ENCODE measurements at places on chromosomes 5 and 9.
A peak's percentile ranks its signal among the peaks of the same experiment; 100 is the strongest.

DNA sequence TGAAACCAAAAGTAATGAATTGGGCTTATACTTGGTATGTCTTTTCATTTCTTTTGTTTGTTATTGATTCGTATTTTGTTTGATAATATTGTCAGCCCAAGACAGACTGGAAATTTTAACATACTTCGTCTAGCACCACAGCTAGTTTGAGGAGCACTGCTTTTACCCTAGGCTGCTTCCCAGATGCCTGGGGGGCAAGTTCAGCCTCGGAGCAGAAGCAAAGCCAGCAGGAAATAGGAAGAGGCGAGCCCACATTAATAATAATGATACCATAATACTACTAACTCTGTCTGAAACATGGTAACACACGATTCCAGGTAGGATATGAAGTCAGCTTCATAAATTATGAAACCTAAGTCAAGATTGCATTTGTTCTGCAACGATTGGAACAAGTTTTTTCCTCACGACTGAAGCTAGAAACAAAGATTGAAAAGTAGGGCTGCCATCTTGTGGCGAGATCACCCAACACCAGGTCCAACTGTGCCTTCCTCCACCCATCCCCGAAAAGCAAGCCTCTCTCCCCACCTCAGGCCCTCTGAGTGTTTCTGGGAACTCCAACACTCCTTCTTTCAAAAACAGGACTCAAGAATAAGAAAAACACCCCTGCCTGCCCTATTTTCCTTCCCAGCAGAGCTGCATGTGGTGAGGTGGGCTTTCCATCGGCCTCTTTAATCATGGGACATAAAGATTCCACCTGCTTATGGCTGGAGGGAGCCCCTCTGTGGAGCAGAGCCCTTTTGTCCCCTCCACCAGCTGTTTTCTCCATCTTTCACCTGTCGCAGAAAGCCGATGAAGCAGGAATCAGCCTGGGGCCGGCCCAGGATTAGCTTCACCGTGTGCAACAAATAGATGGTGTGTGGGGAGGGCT is 236.4 kb downstream of the CAAP1 start:
- DNase-seq = no peak

- no peak for DNase-seq
Measured at GRCh38 chr9:107635101-107635802, 145.7 kb upstream of the KLF4 start.

DNA sequence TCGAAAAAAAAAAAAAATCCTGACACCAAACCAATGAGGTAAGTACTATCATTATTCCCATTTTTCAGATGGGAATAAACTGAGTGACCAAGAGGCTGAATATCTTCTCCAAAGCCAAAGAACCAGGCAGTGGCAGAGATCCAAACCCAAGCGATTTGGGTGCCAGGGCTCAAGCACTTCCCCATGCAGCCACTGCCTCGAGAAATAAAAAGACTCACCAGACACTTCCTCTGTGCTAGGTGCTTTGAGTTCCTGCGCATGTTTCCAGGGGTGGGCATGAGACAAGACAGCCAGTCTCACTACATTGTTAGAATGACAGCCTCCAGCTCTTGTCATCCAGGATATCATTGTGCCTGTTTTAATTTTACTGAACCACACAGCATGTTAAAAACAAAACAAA is 2.3 kb upstream of the RPL26L1 start:
- DNase-seq = no peak

DNA sequence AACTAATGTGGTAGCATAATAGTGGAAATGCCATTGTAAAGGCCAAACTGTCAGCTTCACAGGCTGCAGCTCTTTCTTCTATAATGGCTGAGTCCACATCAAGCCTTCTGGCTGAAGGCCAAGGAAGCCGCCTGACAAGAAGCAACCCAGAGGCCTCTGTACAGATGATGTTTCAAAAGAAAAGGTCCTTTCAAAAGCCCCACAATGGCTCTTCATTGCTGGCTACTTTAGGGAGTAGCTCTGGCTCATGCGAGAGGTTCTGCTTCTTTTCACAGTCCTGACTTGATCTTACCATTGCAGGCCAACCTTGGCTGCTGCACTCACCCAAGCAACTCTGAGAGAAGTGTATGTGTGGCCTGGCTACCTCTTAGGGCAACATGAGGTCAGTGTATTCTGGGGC is 54.5 kb upstream of the EQTN start:
- no peak for DNase-seq

DNA sequence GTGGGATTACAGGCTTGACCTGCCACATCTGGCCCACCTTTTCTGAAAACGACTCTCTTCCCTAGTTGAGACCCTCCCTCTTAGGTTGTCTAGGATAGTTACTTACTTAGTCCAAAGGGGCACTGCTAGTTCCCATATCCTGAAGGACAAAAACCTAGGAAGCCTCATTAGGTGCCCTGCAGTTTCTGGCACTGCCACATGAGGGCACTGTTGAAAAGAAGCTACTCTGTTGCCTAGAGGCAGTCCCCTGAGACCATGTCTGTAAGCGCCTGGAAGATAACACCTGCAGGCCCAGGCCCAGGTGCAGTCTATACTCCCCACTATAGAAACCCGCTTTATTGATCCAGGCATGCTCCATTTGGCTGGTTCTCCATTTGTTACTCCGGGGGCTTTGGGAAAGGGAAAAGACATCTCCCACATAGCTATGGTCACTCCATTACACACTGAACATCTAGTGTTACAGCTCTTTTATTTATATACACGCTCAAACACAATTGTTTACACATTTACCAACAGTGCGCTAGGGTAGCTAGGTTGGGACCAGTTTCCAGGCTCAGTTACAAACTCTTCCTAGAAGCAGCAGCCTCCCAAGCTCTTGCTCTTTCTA is 73.4 kb upstream of the PPARGC1B start:
- DNase-seq = no peak

- no peak for DNase-seq
Measured at GRCh38 chr5:130994496-130995253, 170.4 kb downstream of the HINT1 start.

DNA sequence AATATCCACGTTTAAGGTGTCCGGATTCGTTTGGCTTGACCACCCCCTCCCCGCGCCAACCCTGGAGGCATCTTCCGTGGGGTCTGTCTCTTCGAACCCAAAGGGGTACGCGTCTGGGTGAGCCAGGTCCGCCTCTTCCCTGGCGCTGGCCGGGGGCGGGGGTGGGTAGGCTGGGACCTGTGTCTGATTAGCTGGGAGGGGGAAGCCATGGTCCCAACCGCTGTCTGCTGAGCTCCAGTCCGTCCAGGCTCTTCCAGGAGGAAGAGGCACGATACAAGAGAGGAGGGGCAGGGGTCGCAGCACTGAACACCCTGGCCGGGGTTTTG is at the start of gene LVRN:
TSS of gene LVRN (plus strand) at position 237 of the 326 bp plus-strand sequence. CDS start 143 bp downstream, outside the sequence.
- DNase-seq = no peak

GRCh38 chr5:145887976-145888574 is 15.3 kb upstream of the GRXCR2 start:
- DNase-seq = peak; percentile 66

DNA sequence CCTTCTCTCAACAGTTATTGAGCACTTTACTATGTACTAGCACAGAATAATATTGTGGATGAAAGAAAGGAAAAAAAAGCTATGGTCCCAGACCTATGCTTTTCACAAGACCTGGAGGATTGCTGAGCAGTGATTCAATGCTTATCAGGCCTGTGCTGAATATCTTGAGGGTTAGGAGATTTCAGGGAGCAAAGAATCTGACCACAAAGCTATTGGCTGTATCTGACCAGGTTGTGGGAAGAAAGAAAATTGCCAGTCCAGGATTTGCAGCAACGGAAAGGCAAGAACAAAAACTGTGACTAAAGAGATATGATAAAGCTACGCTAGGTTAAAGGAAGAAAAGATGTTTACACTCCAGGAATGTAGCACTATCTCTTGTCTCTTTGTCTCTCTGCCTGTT is 14.9 kb upstream of the MACIR start:
- DNase-seq = no peak

DNA sequence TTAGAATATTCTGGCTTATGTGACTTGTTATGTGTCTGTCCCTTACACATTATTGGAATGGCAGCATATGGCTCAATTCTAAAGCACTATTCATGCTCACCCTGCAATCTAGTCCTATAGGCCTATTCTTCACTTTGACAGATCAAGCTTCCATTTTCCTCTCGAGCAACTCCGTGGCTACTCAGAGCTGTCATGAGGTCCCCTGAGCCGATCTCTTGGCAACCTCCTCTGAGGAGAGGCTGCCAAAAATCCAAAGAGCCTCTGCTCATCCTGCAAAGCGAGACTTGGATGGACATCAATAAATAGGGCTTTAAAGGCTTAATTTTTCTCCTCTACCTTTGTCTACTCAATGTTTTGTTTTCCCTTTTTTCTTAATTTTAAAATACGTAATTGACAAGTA is 163.8 kb downstream of the GABRB2 start:
- no peak for DNase-seq

DNA sequence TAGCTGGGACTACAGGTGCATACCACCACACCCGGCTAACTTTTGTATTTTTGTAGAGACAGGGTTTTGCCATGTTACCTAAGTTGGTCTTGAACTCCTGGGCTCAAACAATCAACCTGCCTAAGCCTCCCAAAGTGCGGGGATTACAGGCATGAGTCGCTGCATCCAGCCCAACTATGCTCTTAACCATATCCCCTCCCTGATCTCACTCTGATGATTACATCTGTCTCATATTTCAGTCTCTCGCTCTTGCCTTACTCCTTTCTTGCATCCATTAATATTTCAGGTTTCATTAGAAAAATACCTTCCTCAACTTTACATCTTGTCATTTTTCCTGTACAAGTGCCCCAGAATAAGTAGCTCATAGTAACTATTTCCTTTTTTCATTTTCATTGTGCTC is 61.0 kb upstream of the BASP1 start:
- DNase-seq = no peak

- DNase-seq = no peak
Measured at GRCh38 chr9:76545191-76545590, 86.2 kb downstream of the GCNT1 start.

DNA sequence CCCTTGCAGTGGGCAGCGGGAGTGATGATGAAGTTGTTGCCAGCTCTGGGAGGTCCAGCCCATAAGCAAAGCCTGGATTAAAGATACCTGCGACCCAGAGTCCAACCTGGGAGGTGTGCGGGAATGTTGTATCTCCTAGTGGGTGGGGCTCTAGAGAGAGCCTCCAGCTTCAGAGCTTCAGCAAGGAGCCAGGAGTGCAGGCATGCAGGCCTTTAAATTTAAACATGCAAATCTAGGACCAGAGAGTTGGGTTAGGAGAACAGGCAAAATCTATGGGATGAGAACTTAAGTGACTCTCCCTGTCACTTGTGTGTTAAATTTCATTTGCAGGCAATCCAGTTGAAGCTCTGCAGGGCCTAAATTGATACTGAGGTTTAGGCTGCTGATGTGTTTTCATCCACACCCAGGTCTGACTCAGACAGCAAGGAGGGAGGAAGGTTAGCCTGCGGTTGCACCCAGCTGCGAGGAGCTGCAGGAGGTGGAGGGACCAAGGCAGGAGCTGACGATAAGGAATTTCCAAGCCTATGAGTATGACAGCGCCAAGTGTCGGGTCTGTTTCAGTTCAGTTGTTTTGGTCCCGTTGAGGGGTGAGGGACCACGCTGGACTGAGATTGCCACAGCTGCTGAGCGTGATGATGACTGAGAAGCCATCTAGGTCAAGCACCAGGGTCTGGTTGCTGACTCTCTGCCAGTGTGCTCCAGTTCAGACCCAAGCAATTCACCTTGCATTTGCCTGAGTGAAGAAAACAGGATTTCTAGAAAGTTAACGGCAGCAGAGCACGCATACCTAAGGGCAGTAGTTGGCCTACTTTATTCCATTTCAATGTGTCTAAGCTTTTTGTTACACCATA is 243.0 kb downstream of the ICE1 start:
- no peak for DNase-seq

DNA sequence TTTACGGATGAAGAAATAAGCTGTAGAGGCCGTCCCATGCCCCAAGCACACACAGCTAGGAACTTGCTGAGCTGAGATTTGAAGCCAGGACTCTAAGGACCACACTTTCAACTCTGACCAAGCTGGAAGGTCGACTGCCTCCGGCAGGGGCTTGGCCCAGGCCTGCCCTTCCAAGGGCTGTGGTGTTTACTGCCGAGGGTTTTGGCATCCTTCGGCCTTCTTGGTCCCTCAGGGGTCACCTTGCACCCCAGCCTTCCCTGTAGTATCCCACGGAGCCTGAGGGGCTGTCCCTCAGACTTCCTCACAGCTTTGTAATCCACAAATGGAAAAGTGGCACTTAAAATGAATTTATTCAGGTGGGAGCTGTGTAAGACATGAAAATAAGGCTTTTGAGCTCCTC is 83.7 kb upstream of the SPRY4 start:
- DNase-seq = no peak

GRCh38 chr5:122099060-122099790 is 21.2 kb upstream of the LOX start:
- peak; percentile 58 for DNase-seq

DNA sequence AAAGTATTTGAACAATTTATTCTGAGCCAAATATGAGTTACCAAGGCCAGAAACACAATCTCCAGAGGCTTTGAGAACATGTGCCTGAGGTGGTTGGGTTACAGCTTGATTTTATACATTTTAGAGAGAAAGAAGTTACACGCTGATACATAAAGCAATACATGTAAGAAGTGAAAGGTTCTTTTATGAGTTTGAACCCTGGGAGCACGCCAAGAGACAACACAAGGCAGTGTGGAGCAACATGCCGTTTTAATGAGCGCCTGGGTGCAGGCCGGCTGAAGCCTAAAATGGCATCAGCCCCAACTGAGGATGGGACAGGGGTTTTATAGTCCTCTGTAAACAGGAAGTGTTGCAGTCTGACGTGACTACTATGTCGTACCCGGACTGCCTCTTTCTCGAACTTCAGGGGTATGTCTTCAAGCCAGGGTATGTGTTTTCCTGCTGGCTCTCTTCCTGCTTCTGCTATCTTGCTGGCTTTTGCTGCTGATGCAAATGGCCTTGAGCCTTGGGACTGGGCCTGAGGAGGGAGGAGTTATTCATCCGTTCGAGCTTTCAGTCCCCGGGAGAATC is 193.7 kb downstream of the CYLC2 start:
- DNase-seq = no peak

DNA sequence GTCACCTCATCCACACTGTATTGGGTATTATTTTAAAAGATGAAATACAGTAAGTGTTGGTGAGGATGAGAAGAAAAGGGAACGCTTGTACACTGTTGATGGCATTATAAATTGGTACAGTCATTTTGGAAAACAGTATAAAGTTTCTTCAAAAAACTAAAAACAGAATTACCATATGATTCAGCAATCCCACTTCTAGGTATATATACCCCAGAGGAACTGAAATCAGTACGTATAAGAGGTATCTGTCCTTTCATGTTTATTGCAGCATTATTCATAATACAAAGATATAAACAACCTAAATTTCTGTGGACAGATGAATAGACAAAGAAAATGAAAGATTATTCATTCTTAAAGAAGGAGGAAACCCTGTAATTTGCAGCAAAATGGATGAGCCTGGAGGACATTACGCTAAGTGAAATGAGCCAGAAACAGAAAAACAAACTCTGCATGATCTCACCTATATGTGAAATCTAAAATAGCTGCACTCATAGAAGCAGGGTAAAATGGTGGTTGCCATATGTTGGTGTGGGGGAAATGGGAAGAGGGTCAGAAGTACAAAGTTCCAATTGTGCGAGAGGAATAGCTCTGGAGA is 191.6 kb downstream of the TRIM36 start:
- no peak for DNase-seq

- DNase-seq = no peak
Measured at GRCh38 chr5:73499756-73500155, 1.5 kb downstream of the BTF3 start.

GRCh38 chr5:96734871-96735325 is 72.7 kb downstream of the CAST start:
- no peak for DNase-seq

- DNase-seq = no peak
Measured at GRCh38 chr5:69129413-69129812, 35.6 kb downstream of the SLC30A5 start.
